Spinal cord (tissue), 10 donors: ENCODE measurements at places on chromosomes 13 and 19. TPM values are rescaled to one million over a fixed set of nuclear protein-coding genes. Genes with fewer than 3 reads are reported as not detected.
A peak's percentile ranks its signal among the peaks of the same experiment; 100 is the strongest.

DNA sequence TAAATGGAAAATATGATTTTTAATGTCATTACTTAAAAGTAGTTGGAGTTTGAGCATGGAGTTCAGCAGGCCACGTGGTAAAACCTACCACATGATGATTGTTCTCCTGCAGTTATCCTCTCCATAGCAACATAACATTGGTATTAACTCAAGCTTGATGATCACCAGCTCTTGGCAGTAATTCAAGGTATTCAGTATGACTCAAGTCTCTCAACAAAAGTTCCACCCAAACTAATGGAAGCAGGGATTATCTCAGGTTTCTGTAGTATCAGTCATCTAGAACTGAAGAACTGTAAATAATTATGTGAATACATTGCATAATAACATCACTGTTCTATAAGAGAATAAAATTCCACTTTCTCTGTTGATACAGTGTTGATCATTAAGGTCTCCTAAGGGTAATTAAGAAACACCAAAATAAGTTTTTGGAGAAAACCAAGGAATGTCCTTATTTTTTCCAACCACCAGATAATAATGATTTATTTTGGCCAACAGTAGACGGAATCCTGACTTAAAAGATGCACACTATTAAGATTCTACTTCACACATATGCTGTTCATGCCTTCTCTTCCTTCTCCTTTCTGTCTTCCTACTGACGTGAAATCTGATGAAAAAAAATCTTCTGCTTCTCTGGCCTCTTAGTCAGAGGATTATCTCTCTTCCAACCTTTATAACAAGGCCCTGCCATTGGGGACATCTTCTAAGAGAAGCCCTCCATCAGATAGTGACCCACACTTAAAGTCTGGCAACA is 1092.3 kb downstream of the EFNB2 start:
- DNase-seq: peak; percentile 11

DNA sequence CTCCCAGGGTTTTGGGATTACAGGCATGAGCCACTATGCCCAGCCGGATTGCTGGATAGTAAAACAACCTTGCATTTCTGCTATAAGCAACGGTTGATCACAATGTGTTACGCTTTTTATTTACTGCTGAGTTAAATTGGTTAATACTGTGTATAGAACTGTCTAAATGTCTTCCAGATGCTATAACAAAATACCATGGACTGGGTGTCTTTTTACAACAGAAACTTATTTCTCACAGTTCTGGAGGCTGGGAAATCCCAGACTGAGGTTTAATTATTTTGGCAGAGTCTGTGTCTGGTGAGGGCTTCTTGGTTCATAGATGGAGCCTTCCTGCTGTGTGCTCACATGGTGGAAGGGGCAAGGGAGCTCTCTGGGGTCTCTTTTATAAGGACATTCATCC is 65.5 kb downstream of the ING1 start:
- DNase-seq: no peak

DNA sequence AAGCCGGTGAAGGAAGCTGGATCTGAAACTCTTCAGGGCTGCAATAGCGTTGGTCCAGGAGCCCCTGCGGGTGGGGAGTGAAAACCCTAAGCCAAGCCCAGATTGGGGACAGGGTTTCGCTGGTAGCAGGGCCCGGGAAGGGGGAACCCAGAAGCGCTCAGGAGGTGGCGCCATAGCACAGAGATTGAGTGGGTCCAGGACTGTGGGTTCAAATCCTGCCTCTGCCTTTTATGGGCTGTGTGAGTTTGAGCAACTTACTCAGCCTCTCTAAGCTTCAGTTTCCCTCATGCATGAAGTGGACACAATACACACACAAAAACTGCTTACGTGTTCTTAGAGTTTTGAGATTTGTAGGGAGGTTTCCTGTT is 8.3 kb upstream of the SYCN start:
- no peak for DNase-seq

GRCh38 chr19:46945694-46946489 is 73.7 kb upstream of the NPAS1 start:
- DNase-seq: no peak

DNA sequence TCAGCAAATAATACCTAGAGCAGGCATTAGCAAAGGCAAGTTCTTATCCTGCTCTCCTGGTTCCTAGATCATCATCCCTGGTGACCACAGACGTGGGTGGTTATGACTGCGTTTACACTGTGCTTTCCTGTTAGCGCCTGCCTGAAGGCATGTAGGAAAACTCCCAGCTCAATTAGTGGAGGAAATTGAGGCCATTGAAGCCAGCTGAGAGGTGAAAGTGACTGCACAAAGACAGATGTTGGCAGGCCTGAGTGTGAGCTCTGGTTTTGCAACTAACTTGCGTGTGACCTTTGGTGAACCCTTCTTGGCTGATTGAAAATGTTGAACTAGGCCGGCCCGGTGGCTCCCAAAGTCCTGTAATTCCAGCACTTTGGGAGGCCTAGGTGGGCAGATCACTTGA is 17.5 kb upstream of the NWD1 start:
- peak; percentile 2 for DNase-seq

AP1M2 gene
- 0.83 TPM for total RNA-seq

RGCC gene
- 86.3 TPM for total RNA-seq

ZNF525 gene
- total RNA-seq: 12.2 TPM
